ENCODE measurements at places on chromosomes 7 and 10.

DNA sequence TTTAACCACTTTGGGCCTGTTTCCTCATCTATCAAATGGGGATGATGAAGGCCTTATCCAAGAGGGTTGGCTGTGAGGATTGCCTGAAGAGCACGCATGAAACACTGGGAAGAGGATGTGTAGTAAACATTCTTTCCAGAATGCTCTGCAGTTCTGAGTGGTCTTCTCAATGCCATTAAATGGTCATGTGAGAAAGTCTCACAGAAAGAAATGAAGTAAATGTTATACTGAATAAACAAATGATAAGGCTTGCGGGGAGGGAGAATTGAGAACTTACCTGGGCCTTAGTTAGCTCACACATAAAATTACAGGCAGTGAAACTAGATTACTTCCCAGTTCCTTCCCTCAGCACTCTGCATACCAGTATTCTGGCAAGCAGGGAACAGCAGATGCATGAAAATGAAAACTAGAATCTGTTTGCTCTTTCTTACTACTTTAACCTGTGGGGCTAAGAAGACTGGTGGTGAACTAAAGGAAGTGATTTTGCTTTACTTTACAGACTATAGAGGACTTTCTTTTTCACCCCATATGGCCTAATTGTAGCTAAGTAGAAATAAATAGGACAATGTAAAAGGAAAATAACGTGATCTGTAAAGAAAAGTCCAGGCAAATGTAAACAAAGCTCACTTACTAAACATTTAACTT lies 135.3 kb upstream of the CCDC6 start:
- DNase-seq: no peak

DNA sequence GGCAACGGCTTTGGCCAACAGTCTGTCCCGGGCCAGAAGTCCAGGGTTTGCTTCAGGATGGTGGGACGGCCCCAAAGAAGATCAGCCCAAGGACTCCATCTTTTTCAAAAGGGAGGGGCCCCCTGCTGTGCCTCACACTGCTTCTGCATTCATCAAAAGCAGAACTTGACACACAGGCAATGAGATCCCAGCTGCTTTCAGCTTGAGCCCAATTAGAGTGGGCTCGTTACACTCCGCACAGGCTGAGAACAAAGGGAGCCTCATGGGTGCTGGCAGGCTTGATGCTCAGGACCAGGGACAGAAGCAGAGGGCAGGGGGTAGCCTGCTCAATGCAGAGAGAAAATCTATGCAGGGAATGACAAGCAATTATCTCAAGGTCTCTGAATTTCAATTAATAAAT lies 45.5 kb downstream of the VOPP1 start:
- DNase-seq: no peak

- no peak for DNase-seq
Measured at GRCh38 chr7:10913457-10913856, 60.2 kb upstream of the PHF14 start.

GRCh38 chr7:128387216-128388144 lies 22.3 kb downstream of the IMPDH1 start:
- DNase-seq: peak; percentile 33

- DNase-seq: no peak
Measured at GRCh38 chr10:33333260-33334101, 986 bp downstream of the NRP1 start.

- no peak for DNase-seq
Measured at GRCh38 chr7:48130658-48131108, 40.6 kb upstream of the ABCA13 start.

DNA sequence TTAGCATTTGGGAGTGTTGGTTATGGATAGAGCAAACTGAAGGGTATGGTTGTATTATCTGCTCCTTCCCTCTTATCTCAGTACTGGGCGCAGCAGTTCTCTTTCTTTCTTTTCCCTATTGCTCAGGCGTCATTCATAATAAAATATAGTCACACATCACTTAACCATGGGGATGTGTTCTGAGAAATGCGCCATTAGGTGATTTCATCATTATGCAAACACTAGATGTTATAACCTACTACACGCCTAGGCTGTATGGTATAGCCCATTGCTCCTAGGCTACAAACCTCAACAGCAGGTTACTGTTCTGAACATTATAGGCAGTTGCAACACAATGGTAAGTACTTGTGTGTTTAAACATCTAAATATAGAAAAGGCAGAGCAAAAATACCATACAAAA lies 401.7 kb downstream of the EXOC4 start:
- DNase-seq: no peak

- DNase-seq: no peak
Measured at GRCh38 chr10:5860066-5860465, 29.6 kb downstream of the ANKRD16 start.

GRCh38 chr7:767580-767940 lies 40.5 kb upstream of the PRKAR1B start:
- peak; percentile 76 for DNase-seq

DNA sequence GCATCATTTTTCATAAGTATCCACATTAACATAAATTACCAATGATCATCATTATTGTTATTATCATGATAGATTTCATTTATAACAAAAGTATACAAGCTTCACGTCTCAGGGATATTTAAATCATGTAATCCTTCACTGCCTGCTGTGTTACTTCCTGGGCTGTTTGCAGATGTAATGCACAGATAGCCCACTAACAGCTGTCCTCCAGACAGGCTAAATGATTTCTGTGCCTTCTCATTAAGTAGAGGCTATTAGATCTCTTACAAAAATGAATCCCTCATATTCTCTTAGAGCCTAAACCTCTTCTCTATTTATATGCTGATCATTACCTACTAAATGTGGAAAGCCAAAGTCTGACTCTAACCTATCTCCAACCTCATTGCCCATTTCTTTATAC lies 9.3 kb downstream of the PCLO start:
- no peak for DNase-seq

GRCh38 chr7:50216626-50217025 lies 87.9 kb upstream of the IKZF1 start:
- DNase-seq: no peak

DNA sequence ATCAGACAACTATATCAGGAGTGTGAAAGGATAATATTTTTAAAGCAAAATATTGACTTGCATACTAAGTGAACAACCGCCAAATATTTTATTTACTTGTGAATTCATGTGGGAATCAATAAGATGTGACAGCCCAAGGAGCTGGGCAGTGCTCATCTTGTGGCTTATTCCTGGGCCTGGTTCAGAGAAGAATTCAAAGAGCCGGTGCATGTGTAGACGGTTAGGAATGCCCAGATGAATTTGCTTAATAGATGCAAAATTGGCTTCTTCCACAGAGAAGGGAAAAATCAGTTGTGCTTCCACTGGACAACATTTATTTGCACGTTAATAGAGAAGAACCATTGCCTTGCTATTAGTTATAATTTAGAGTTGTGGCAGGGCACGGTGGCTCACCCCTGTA lies 4.4 kb downstream of the MYL7 start:
- no peak for DNase-seq

DNA sequence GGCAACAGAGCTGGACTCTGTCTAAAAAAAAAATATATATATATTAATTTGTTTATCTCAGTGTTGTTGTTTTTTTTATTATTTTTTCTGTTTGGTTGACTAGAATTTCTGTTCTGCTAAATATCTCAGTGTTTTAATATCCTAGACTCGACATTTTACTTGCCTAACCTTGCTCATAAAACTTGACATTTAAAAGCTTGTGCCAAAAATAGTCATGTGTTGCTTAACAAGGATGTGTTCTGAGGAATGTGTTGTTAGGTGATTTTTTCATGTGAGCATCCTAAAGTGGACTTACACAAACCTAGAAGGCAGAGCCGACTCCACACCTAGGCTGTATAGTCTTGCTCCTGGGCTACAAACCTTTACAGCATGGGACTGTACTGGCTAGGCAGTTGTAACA lies 23.1 kb downstream of the NRBF2 start:
- DNase-seq: no peak

DNA sequence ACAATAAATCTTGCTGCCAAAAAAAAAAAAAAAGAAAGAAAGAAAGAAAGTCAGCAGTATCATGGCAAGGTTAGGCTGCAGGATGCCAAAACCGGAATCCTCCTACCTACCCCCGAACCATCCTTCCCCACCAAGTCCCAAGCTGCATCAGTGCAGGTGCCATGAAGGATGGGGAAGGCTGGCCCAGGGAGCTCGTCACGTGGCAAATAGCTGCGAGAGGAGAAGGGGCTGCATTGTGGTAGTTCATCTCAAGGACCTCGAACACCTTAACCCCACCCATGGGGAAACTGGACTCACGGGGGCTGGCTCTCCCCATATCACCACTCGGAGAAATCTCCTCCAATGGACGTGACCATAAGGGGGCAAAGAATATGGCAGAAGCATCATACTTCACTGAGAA lies 86.2 kb downstream of the TACC2 start:
- no peak for DNase-seq

DNA sequence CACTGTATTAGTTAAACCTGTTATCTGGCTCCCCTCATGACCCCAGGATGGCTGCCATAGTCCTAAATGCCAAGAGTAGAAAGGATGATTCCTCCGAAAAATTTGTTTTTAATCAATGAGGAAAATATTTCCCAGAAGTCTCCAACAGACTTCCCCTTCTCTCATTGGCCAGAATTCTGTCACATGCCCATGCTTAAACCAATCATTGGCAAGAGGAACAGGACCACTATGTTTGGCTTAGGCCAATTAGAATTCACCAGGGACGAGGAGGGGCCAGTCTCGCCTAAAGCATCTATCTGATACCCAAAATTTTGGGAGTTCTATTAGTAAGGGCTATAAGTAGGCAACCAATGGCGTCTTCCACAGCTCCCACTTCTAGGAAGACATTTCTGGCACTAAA lies 71.2 kb upstream of the IL6 start:
- no peak for DNase-seq

GRCh38 chr7:55498770-55499169 lies 73.5 kb downstream of the VOPP1 start:
- no peak for DNase-seq

DNA sequence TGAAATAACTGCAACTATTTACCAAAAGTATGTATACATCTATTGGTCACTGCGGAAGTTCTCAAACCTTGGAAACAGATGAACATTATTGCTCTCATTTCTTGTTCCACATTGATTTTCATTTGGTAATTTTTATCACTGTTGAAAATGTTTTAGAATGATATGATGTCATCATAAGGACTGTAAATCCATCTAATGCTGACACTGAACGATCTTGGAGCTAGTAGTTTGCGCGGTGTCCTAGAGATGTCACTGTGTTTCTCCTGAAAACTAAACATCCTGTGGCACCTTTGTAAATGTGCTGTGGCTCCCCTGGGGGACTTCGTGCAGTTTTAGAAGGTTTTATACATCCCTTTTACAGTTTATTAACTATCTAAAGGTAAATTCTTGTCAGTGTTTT lies 73.5 kb downstream of the DNAJB9 start:
- DNase-seq: no peak

DNA sequence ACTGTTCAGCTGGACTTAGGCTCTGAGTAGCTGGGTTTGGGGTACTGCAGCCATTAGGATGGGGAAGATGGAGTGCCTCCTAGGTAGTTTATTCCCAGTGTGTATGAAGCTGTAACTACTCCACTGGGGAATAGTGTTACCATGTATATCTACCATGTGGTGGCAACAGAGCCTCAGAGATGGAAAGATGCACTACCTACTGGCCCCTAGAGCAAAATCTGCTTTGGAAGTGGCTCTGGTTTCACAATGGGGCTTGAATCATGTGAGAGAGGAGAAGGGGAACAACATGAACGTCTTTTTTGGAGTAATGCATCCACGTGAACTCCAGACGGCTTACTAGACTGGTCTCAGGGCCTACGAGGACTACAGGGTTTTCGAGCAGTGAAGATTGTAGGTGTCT lies 167.3 kb downstream of the CALCR start:
- DNase-seq: no peak

- DNase-seq: no peak
Measured at GRCh38 chr10:63921908-63922467, 400.8 kb downstream of the REEP3 start.

- no peak for DNase-seq
Measured at GRCh38 chr7:126026421-126027088, 1096.9 kb upstream of the POT1 start.

DNA sequence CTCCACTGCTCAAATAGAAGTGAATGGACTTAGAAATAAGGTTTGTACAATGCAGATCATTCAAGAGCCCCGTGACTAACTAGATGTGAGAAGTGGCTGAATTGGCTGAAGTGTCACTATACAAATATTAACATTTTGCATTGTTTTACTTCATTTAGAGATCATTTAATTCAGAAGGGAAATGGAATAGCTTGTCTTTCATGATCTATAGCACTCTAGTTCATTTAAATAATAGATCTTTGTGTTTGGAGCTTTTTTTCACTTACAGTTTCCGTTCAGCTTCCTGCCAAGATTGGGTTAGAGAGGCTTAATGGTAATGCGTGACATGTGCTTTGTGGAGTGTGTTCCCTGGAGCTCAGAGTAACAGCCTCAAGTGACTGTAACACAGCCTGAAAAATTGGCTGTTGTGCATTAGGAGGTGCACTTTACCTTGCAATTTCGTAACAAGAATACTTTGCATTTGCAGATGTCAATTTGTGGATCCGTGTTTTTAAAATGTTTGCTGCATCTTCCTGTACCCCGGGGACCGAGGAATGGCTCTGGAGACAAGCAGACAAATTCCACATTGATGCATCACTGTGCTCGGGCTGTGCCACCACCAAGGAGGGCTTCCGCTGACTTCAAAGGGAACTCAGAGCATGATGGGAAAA lies 170.3 kb downstream of the NRP1 start:
- DNase-seq: peak; percentile 53

DNA sequence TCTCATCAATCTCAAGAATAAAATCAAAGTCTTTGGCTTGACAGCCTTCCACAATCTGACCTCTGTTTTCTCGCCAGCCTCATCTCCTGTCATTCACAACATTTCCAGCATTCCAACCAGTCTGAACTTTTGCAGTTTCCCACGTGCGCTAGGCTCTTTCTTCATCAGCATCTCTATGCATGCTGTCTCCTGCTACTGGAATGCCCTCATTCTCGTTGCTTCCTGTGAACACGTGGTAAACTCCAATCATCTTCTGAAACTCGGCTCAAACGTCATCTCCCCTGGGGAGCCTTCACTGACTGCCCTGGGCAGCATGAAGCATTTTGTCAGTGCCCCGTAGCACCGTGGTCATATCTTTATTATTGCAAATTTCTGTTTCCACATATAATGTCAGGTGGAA lies 12.2 kb upstream of the RSBN1L start:
- DNase-seq: no peak

- DNase-seq: no peak
Measured at GRCh38 chr10:18312374-18313139, 172.3 kb downstream of the CACNB2 start.

GRCh38 chr10:130230036-130230435 lies 93.8 kb downstream of the GLRX3 start:
- DNase-seq: no peak

Data from NCI-H2029 treated with DMSO at 0.1 percent for 48 hours (cell line).